ENCODE measurements at places on chromosomes 2 and 18. TPM values are rescaled to one million over a fixed set of nuclear protein-coding genes. Genes with fewer than 3 reads are reported as not detected.

GRCh38 chr2:226835420-226835795 lies 446 bp upstream of the RHBDD1 start:
- H3K4me1 ChIP-seq, result peaks cover 67% of the 10 kb centered on the region
- H3K36me3 ChIP-seq, result peaks cover 40% of the 10 kb centered on the region
- no peak for DNase-seq
- no peaks in the 10 kb centered on the region for H3K27me3 ChIP-seq

DNA sequence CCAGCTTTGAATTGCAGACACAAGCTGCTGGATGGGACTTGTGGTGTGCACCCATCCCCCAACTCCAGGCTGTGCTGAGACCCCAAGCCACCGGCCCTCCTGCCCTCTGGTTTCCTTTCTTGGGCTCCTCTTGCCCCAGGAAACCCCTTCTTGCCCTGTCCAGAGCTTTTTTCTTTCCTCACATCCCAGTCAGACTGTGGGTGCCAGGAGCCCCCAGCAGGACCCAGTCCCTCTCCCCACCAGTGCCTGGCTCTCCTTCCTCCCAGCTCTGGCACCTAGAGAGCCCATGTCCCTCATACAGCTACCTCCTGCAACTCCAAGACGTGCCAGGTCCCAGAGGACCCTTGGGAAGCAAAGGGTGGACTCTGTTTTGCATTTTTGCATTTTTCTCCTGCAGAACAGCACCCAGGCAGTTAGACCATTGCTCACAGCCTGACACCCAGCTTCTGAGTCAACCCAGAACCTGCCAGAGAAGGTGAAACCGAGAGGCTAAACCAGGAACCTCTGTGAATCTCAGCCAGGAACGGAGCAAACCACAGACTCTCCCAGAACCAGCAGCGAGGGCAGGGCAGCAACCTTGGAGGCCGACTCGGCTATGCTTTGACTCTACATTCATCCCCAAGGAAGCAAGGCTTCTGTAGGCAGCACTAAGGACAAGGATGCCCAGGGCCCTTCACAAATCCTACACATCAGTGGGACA lies 221.1 kb downstream of the ANAPC1 start:
- no peak overlapping the region for H3K27ac ChIP-seq
- no peak for DNase-seq
- H3K27me3 ChIP-seq, result no peaks in the 10 kb centered on the region
- no peaks in the 10 kb centered on the region for H3K36me3 ChIP-seq
- no peak overlapping the region for H3K4me3 ChIP-seq

- H3K4me1 ChIP-seq, result no peaks in the 10 kb centered on the region
- DNase-seq, result no peak
- no peaks in the 10 kb centered on the region for H3K36me3 ChIP-seq
- no peak overlapping the region for H3K4me3 ChIP-seq
- H3K27me3 ChIP-seq, result no peaks in the 10 kb centered on the region
These were observed 633.2 kb upstream of the PKDCC start for GRCh38 chr2:41414486-41415230.

GRCh38 chr2:30404319-30405259 lies 42.5 kb upstream of the LCLAT1 start:
- no peak overlapping the region for H3K27ac ChIP-seq
- peaks cover 11% of the 10 kb centered on the region for H3K4me1 ChIP-seq
- H3K36me3 ChIP-seq, result no peaks in the 10 kb centered on the region
- H3K27me3 ChIP-seq, result no peaks in the 10 kb centered on the region
- DNase-seq, result no peak
- no peak overlapping the region for H3K4me3 ChIP-seq

Gene DHRS9
- total RNA-seq, result 0.71 TPM

DNA sequence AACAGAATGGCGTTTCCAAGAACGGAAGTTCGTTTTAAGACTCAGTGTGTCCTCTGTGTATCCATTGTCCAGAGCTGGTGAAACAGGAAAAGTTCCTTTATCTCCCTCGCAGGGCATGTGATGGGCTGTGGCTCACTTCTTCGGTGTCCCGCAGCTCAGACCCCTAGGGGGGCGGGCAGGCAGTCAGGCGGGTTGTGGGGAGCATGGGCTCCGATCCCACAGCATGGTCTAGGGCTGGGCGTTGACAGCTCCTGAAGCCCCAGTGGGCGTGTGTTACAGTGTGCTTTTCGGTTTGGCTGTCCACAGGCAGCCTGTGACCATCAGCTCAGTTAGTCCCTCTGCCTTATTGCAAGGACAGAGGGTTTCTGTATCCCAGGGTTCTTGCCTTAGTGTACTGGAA lies 319.6 kb downstream of the AGAP1 start:
- H3K36me3 ChIP-seq, result no peaks in the 10 kb centered on the region
- H3K4me3 ChIP-seq, result no peak overlapping the region
- H3K27ac ChIP-seq, result no peak overlapping the region
- no peaks in the 10 kb centered on the region for H3K4me1 ChIP-seq

- no peak overlapping the region for H3K27ac ChIP-seq
- no peaks in the 10 kb centered on the region for H3K27me3 ChIP-seq
- H3K4me3 ChIP-seq, result no peak overlapping the region
- no peak for DNase-seq
- H3K4me1 ChIP-seq, result no peaks in the 10 kb centered on the region
These were observed 19.7 kb downstream of the CHST9 start for GRCh38 chr18:27165412-27165811.

DNA sequence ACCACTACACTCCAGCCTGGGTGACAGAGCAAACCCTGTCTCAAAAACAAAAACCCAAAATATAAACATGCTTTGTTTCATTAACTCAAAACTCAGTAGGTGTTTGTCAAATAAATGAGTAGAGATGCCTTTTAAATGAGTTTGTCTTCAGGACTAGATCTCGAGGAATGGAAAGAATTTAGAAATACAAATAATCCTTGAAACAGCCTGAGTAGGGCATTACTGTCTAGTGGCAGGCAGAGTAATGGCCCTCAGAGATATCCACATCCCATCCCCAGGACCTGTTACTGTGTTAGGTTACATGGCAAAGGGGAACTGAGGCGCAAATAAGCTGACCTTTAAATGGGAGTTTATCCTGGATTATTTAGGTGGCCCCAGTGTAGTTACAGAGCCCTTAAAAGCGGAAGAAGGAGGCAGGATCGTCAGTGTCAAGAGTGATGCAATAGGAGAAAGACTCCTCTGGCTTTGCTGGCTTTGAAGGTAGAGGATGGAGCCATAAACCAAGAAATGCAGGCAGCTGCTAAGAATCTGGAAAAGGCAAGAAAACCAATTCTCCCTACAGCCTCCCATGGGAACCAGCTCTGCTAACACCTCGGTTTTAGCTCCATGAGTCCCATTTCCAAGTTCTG lies 63.0 kb downstream of the CABLES1 start:
- peaks cover 3% of the 10 kb centered on the region for H3K4me1 ChIP-seq
- H3K27ac ChIP-seq, result no peak overlapping the region

GRCh38 chr2:214077727-214078126 lies 333.1 kb upstream of the VWC2L start:
- H3K27me3 ChIP-seq, result no peaks in the 10 kb centered on the region
- no peaks in the 10 kb centered on the region for H3K4me1 ChIP-seq
- no peak overlapping the region for H3K4me3 ChIP-seq
- no peak for DNase-seq

GRCh38 chr2:134758633-134759032 lies 39.8 kb upstream of the TMEM163 start:
- no peaks in the 10 kb centered on the region for H3K27me3 ChIP-seq
- H3K36me3 ChIP-seq, result no peaks in the 10 kb centered on the region
- H3K27ac ChIP-seq, result peak overlapping the region; percentile 74
- peak overlapping the region; percentile 16 for H3K4me3 ChIP-seq

Gene TRMT61B
- total RNA-seq, result 18.0 TPM

Gene EML6
- 25.3 TPM for total RNA-seq

- H3K4me1 ChIP-seq, result no peaks in the 10 kb centered on the region
- peaks cover 5% of the 10 kb centered on the region for H3K27me3 ChIP-seq
- H3K27ac ChIP-seq, result no peak overlapping the region
- no peak overlapping the region for H3K4me3 ChIP-seq
- H3K36me3 ChIP-seq, result no peaks in the 10 kb centered on the region
These were observed 49.3 kb downstream of the TNP1 start for GRCh38 chr2:216810399-216811160.

Gene AOX1
- not detected for total RNA-seq

DNA sequence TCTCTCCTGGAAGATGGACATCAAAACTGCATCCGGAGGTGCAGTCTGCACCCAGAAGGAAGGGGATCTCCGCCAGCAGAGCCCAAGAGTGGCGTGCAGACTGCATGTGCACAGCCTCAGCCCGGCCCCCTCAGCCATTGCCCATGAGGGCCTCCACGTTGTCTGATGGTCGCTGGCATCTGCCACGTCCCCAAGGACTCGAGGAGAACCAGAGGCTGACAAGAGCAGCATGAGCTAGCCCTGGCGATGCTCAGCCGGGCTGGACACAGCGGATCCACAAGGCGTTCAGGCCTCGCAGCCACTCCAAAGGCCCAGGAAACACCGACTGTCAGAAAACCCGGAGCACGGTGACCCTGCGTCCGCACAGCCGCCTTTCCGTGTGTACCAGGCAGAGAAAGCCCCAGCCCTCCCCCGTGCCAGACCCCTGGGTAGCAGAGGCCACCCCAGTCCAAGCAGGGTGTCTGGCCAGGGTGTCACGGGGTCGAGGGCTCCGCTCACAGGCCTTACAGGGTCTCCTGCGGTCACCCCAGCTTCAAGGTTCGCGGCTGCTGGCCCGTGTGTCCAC lies 48.3 kb downstream of the SLC66A2 start:
- no peak overlapping the region for H3K4me3 ChIP-seq
- no peak for DNase-seq
- H3K4me1 ChIP-seq, result no peaks in the 10 kb centered on the region
- H3K27me3 ChIP-seq, result no peaks in the 10 kb centered on the region
- no peak overlapping the region for H3K27ac ChIP-seq

DNA sequence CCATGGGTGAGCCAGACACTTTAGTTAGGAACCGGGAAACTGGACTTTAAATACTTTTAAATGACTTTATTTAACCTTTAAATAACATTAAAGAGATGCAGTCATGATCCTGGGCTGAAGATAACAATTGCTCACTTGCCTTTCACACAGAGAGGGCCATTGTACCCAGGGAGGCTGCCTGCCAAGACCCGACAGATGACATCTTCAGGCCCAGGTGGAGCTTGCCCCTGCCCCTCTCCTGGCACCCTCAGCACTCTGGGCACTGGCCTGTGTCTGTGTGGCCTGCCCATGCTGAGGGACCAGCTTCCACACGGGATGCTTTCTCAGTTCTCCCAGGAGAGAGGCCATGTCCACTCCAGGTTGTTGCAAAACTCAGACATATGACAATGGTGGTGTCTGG lies 216.4 kb upstream of the MYT1L start:
- no peaks in the 10 kb centered on the region for H3K36me3 ChIP-seq
- H3K27ac ChIP-seq, result no peak overlapping the region
- no peak for DNase-seq

- no peak overlapping the region for H3K4me3 ChIP-seq
- peaks cover 14% of the 10 kb centered on the region for H3K36me3 ChIP-seq
- H3K27ac ChIP-seq, result no peak overlapping the region
- H3K4me1 ChIP-seq, result no peaks in the 10 kb centered on the region
These were observed 153.2 kb downstream of the WDR7 start for GRCh38 chr18:56804395-56804794.

- H3K27ac ChIP-seq, result no peak overlapping the region
- H3K4me3 ChIP-seq, result no peak overlapping the region
- H3K36me3 ChIP-seq, result no peaks in the 10 kb centered on the region
- H3K4me1 ChIP-seq, result no peaks in the 10 kb centered on the region
- no peak for DNase-seq
These were observed 143.9 kb upstream of the SIX2 start for GRCh38 chr2:45153121-45153520.

DNA sequence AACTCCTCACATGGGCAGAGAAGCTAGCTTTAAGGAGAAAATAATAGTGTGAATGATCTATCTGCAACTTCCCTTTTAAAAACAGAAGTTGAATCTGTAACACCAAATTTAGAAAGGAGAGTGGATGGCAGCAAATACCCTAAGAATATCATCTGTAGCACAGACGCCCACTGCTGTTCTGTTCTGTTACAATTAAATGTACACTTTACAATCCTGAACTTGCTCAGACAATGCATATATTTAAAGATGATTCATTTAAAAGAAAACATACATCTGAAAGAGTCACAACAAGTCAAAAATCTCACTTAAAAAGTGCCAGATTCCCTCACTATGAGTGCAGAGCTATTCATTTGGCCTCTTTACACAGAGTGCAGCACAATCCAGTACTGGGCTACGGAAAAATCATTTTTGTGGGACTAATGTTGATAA lies 8.0 kb upstream of the SERTAD2 start:
- H3K36me3 ChIP-seq, result no peaks in the 10 kb centered on the region
- peak overlapping the region; percentile 88 for H3K27ac ChIP-seq
- H3K4me1 ChIP-seq, result peaks cover 72% of the 10 kb centered on the region
- H3K27me3 ChIP-seq, result no peaks in the 10 kb centered on the region
- no peak for DNase-seq

DNA sequence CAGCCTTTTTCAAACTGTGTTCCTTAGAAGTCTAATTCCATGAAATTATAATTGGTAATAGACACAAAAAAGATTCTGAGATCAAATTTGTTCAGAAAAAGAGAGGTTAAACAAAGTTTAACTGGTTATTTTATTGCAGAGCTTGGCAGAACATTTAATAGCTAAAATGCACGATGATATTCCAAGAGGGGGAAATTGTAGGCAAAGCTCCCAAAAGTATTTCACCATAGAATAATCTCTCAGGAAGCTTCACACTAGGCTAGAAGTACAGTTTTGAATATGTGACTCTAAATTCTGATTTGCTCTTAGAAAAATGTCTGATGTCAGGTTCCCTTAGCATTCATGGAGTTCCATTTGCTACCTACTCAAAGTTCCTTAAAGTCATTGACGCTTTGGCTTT lies 292.4 kb upstream of the SETBP1 start:
- H3K27me3 ChIP-seq, result no peaks in the 10 kb centered on the region
- no peaks in the 10 kb centered on the region for H3K36me3 ChIP-seq
- H3K4me3 ChIP-seq, result no peak overlapping the region
- no peak for DNase-seq

Gene PKDCC
- not detected for total RNA-seq

- no peak overlapping the region for H3K27ac ChIP-seq
- no peak overlapping the region for H3K4me3 ChIP-seq
- H3K27me3 ChIP-seq, result no peaks in the 10 kb centered on the region
- H3K4me1 ChIP-seq, result no peaks in the 10 kb centered on the region
- H3K36me3 ChIP-seq, result no peaks in the 10 kb centered on the region
These were observed 81.8 kb downstream of the ST6GAL2 start for GRCh38 chr2:106804161-106804560.

Gene ZSWIM2
- not detected for total RNA-seq

Gene STEAP3
- 1.1 TPM for total RNA-seq

Gene LYG1
- 1.9 TPM for total RNA-seq

GRCh38 chr18:9734189-9734588 lies 26.1 kb downstream of the RAB31 start:
- H3K36me3 ChIP-seq, result peaks cover 29% of the 10 kb centered on the region
- H3K27me3 ChIP-seq, result no peaks in the 10 kb centered on the region
- no peak overlapping the region for H3K4me3 ChIP-seq
- DNase-seq, result no peak
- no peak overlapping the region for H3K27ac ChIP-seq

DNA sequence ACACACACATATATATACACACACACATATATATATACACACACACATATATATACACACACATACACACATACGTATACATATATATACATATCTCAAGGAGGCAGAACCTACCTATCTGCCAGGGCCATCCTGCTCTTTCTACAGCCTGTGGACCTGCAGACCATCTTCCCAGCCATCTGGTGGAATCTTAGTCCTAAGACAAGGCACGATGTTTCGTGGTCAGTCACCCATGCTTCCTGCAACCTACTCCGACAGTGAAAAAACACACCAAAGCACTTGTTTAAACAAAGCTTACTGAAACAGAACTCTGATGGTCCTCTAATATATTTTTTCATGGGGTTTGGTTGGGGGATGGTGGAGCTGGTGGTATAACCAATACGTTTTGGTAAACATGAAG lies 164.2 kb upstream of the ZNF521 start:
- no peaks in the 10 kb centered on the region for H3K36me3 ChIP-seq
- H3K4me3 ChIP-seq, result no peak overlapping the region
- H3K4me1 ChIP-seq, result peaks cover 34% of the 10 kb centered on the region
- no peak for DNase-seq
